Stimulated activated CD8-positive, alpha-beta memory T cell treated with anti-CD3 and anti-CD28 coated beads, Interleukin-15, amount 100 ng/mL, for 1 hour (primary cell): ENCODE measurements at places on chromosomes 2 and 18.

DNA sequence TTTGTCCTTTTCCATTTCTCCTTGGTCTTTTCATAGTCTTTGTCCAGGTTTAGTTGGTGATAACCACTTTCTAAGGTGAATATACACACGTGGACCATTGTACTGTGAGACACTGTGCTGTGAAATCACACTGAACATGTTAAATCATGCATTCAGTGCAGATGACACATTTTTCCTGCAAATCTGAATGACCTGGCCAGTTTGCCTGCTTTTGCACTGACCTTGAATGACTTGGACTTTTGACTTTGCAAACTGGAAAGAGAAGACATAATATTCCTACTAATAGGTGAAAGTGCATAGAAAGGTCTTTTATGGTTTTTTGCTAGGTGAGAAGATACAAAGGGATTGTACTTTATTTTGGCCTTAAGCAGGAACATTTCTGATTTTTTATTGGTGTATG, 21.7 kb upstream of the PHLPP1 start:
- DNase-seq = no peak

GRCh38 chr2:119366161-119366648, 429 bp downstream of the C2orf76 start:
- DNase-seq = no peak

GRCh38 chr2:206993396-206993911, 54.1 kb downstream of the CPO start:
- no peak for DNase-seq

DNA sequence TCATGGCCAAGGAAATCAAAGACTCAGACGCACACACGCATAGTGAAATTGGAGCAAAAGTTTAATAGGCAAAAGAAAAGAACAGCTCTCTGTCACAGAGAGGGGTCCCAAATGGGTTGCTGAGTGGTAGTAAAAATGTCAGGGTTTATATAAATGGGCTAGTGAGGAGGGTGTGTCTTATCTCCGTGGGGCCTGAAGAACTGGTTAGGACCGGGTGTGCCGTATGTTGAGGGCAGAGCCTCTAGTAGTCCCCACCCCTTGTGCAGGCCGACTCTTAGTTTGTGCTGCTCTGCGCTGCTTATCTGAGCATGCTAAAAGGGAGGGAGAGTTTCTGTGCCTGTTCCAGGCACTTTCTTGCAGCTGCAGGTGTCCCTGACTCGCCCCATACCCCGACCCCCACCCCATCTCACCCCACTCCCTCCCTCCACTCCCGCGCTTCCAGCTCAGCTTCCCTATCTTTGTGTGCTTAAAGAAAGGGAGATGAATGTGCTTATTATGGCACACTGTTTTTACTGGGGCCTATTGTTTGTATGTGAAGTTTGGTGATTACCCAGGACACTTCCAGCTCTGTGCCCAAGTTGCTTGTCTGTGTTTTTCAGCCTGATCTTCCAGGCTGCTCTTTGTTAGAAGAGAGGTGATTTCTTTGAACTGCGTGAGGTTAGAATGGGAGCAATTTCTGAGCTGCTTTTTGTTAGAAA, 167.4 kb downstream of the SPAG16 start:
- DNase-seq = no peak
